ENCODE measurements at places on chromosomes 13 and 19. TPM values are rescaled to one million over a fixed set of nuclear protein-coding genes. Genes with fewer than 3 reads are reported as not detected.

DNA sequence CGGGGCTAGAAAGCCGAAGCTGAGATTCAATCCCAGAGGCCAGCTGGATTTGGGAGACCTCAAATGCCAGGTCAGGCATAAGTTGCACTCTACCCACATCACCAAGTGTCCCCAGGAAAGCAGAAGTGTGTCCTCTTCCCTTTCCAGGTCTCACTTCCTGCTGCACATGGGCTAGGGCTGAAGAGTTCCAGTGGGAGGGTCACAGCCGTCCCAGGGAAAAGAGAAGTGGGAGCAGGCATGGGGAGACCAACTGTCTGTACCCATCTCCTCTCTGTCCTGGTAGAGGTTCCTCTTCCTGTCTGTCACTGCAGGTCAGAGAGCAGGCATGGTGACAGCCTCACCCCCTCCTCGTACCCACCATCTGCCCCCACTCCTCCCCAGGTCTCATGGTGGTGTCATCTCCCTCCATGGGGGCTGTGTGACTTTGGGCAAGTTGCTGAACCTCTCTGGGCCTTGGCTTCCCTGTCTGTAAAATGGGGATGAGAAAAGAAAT lies 14.8 kb downstream of the AXL start:
- DNase-seq, result no peak
- no peaks in the 10 kb centered on the region for H3K27me3 ChIP-seq
- no peaks in the 10 kb centered on the region for H3K4me1 ChIP-seq
- no peak overlapping the region for H3K4me3 ChIP-seq
- no peak overlapping the region for H3K27ac ChIP-seq
- no peaks in the 10 kb centered on the region for H3K36me3 ChIP-seq

The SLC17A7 gene
- total RNA-seq, result 0.54 TPM

DNA sequence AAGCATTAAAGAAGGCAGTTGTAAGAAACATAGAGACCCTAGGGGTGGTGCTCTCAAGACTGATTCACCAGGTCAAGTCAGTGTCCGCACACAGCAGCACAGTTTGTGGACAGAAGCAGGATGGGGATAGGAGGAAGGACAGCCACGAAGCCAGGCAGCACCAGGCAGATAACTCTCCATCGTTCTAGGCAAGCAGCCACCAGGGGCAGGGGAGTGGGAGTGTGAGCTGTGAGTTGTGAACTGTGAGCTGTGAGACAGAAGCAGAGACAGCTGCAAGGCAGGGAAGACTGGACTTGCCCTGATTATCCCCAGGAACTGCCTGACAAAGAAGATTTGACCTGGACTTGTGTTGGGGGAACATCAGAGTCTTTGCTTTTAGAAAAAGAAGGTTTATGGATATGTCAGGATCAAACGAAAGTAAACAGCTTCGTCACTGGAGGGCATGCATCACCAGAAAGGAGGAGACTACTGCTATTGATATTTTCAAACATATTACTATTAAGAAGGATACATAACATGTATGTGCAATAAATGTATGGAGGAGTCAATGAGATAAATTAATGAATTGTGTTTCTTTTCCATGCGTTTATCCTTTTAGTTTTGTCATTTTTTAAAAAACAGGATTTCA lies 286.1 kb downstream of the IRS2 start:
- no peaks in the 10 kb centered on the region for H3K27me3 ChIP-seq
- no peak overlapping the region for H3K4me3 ChIP-seq
- no peak for DNase-seq
- no peaks in the 10 kb centered on the region for H3K36me3 ChIP-seq
- no peaks in the 10 kb centered on the region for H3K4me1 ChIP-seq

- no peak overlapping the region for H3K27ac ChIP-seq
- DNase-seq, result no peak
- H3K4me1 ChIP-seq, result peaks cover 3% of the 10 kb centered on the region
- H3K4me3 ChIP-seq, result no peak overlapping the region
Measured at GRCh38 chr19:44573627-44574026, 39.7 kb upstream of the IGSF23 start.

DNA sequence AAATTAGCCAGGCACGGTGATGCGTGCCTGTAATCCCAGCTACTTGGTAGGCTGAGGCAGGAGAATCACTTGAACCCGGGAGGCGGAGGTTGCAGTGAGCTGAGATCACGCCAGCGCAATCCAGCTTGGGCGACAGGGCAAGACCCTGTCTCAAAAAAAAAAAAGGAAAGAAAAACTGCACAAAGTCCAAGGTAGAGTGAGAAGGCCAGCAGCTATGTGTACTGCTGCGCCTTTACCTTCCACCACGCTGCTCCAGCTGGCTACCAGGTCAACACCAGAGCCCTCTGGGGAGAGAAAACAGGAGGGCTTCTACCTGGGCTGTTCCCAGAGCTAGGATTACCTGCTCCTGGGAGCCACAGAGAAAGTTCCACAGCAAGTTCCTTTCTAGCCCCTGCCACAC lies 3.2 kb downstream of the ELL start:
- DNase-seq, result no peak
- H3K36me3 ChIP-seq, result peaks cover 3% of the 10 kb centered on the region
- no peak overlapping the region for H3K27ac ChIP-seq
- H3K4me1 ChIP-seq, result peaks cover 16% of the 10 kb centered on the region

The NTF4 gene
- total RNA-seq, result not detected

- H3K4me1 ChIP-seq, result peaks cover 50% of the 10 kb centered on the region
Measured at GRCh38 chr13:32032759-32033158, 1.2 kb downstream of the FRY start.

- H3K4me3 ChIP-seq, result no peak overlapping the region
- DNase-seq, result no peak
- peaks cover 2% of the 10 kb centered on the region for H3K27me3 ChIP-seq
- H3K4me1 ChIP-seq, result no peaks in the 10 kb centered on the region
- no peaks in the 10 kb centered on the region for H3K36me3 ChIP-seq
Measured at GRCh38 chr13:79668201-79668752, 187.3 kb downstream of the NDFIP2 start.

Measured in activated CD4-positive, alpha-beta T cell treated with anti-CD3 and anti-CD28 coated beads, Interleukin-2, amount 10 ng/mL, durations not matched to agents 24 days and 14 days (primary cell).